Fibroblast of pulmonary artery (primary cell): ENCODE measurements at places on chromosomes 3 and 15.

GRCh38 chr3:71129611-71130431 is 453.7 kb downstream of the FOXP1 start:
- peak; percentile 81 for DNase-seq

DNA sequence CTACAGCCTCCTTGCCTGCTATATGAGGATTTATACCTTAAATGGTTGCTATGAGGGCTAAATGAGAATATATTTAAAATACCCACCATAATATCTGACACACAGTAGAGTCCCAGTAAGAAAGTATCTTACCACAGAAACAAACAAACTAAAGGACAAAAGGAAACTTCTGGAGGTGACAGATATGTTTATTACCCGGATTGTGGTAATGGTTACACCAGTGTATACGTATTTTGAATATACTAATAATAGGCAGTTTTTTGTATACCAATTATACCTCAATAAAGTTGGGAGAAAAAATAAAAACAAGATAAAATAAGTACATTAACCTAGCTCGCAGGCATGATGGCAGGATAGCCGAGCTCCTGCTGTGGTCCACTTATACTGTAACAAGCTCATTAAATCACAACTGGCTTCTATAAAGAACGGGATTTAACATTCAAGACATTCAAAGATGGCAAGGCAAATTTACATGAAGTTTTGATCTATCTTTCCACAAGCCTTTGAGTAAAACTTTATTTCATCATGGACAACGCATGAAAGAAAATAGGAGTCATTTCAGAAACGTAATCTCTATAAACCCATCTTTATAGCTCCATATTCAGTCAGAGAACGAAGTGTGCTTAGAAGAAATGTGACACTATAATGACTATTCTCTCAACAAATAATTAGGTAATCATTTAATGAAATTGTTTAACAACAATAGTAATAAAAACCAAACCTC is 1.5 kb downstream of the RPN1 start:
- no peak for DNase-seq

DNA sequence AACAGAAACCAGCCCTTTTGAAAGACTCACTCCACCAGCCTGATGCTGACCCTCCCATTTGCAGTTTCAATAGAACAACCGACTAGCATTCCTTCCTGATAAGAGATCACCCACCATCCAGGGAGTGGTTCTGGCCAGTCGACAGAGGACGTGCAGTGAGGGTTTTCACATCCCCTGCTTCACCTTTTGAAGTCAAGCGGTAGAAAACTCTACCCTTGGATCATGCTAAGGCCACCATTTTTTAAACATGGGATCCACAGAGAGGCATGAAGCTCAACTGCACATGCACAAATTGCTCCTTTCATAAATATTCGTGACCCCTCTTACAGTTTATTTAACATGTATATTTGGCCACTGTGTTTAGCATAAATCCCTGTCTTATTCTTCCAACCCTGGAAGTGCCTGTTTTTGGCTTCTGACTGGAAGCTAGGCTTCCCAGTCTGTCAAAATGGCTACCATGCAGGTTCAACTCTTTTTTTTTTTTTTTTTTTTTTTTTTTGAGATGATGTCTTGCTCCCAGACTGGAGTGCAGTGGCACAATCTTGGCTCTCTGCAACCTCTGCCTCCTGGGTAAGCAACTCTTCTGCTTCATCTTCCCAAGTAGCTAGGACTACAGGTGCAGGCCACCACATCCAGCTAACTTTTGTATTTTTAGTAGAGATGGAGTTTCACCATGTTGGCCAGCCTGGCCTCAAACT is 1.0 kb upstream of the THUMPD3 start:
- no peak for DNase-seq

DNA sequence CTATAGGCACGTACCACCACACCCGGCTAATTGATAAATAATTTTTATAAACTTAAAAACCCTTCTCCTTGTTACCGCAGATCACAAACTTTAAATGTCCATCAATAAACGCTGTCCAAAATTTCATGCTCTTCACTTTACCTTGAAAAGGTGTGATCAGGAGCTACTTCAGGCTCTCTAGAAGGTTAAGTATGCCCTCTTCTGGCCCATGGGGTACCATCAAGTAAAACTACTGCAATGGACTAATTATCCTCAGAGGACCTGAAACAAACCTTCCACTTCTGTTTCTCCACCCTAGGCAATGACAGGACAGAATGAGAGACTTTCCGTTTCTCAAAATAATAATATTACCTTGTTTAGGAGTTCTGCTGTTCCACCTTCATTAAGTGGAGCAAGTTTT is 9.2 kb downstream of the LZTFL1 start:
- DNase-seq, result peak; percentile 21

DNA sequence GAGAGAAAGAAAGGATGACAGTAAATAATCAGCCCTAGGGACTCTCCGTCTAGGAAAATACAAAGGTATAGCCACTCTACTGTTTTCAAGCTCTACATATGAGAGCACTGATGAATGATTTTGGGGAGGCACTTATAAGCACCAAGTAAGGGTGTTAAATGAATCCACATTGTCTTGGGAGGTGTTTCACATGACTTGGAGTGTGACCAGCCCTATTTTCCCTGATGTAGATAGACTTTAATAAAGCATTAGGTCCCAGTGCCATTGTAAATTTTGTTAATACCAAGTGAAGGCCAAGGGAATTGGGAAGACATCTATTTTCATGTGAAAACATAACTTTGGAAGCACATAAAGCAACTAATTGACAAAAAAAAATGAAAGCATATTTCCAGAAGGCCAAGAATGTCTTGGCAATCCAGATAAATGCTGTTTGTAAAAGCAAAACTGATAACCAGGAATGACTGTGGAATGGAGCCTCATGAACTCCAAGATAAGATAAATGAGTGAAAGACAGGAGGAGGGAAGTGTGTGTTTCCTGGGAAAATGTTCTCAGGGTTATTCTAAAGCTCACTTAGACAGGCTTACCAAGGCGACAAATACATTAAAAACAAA is 96.0 kb upstream of the MYZAP start:
- DNase-seq, result peak; percentile 64

GRCh38 chr3:194057570-194058188 is 78.3 kb upstream of the HES1 start:
- DNase-seq, result no peak
